Stimulated activated CD8-positive, alpha-beta memory T cell treated with anti-CD3 and anti-CD28 coated beads, Interleukin-15, amount 100 ng/mL, for 48 hours (primary cell): ENCODE measurements at places on chromosomes 5 and 9.

GRCh38 chr5:51997500-51997899 is 614.3 kb downstream of the ISL1 start:
- DNase-seq, result no peak

DNA sequence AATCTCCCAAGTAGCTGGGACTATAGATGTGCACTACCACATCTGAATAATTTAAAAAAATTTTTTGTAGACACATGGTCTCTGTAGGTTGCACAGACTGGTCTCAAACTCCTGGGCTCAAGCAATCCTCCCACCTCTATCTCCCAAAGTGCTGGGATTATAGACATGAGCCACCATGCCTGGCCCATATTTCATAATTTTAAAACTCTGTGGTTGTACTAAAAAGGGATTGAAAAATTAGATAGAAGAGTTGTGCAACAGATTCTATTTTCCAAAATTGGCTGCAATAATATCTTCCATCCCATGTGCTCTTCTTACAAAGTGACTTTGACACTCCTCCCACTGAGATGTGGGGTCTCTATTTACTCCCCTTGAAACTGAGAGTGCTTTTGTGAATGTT is 7.6 kb upstream of the UHRF2 start:
- no peak for DNase-seq

DNA sequence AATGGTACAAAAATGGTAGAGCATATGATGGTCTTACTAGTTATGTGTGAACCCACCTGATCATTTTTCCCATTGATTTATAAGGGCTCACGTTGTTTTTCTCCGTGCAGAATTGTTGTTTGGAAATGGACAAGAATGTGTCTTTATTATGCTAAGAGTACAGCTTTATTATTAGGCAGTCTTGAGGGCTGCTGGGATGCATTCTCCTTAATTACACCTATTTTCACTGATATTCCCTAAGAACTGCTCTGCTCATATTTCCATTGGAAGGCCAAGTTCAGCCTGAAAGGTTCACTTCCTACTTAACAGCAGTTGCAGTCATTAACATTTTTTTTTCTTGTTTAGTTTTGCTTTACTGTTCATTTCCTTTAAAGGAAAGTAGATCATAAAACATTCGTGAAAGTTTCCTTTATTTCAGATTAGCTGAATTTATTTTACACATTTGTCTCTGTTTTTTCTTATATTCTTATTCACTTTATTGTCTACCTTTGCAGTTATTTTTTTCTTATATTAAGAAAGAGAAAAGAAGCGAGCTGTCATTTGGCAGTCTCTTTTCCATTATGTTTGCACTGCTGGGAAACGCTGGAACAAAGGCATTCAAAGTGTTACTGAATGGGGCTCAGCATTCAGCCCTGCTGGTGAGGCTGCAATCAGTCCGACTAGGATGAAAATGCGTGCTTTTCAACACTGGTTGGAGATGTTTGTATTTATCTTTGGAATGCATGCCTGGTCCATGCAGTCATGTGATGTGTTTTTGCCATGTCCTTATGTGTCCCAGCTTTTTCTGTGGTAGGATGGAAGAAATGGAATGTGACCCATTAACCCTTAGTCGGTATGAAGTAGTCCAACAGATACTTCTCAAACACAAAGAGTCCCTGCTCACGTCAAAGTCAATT is 602.7 kb upstream of the ZNF608 start:
- DNase-seq, result no peak

DNA sequence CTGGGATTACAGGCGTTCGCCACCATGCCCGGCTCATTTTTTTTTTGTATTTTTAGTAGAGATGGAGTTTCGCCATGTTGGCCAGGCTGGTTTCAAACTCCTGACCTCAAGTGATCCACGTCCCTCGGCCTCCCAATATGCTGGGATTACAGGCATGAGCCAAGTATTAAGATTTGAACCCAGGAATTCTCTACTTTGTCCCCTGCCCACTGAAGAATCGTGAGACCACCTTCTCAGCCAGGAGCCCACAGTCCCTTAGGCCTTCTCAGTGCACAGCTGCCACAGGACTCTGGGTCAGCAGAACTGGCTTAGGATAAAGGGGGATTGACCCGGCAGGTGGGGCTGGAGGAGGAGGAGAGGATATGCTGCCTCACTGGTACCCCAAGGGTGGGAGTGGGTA is 13.4 kb downstream of the OLFML2A start:
- DNase-seq, result no peak

DNA sequence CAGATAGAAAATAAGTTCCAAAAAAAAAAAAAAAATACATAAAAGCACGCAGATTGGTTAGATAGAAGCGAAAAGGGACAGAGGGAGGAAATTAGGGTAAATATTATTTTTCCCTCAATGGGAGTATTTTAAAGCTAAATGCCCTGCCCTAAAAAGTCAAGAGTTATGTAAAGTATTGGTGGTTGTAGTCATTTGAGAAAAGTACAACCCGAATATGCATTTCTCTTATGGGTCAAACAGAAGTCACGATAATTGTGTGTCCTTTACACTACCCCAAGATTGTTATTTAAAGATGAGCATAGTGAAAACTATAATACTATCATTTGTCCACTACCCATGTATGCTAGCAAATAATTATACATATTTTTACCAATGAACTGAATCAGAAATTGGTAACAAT is 368.7 kb downstream of the NDUFS4 start:
- DNase-seq, result no peak

DNA sequence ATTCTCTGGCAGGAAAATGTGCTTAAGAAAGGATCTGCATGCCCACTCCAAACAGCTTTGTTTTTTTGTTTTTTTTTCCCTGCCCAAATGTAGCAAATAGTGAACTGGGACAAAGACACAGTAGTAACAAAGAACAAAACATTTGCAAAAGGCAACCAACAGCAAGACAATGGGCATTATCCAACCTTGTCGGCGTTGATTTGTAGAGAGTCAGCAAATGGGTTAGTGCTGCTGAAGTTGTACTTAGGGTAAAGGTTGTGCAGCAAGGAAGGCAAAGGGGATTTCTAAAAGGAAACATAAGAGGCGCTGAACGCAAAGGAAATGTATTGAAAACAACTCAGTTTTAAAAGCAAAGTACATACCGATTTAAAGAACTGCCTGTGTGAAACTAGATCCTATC is 136.2 kb downstream of the MPDZ start:
- no peak for DNase-seq

GRCh38 chr5:1330847-1331831 is 13.8 kb downstream of the CLPTM1L start:
- no peak for DNase-seq

DNA sequence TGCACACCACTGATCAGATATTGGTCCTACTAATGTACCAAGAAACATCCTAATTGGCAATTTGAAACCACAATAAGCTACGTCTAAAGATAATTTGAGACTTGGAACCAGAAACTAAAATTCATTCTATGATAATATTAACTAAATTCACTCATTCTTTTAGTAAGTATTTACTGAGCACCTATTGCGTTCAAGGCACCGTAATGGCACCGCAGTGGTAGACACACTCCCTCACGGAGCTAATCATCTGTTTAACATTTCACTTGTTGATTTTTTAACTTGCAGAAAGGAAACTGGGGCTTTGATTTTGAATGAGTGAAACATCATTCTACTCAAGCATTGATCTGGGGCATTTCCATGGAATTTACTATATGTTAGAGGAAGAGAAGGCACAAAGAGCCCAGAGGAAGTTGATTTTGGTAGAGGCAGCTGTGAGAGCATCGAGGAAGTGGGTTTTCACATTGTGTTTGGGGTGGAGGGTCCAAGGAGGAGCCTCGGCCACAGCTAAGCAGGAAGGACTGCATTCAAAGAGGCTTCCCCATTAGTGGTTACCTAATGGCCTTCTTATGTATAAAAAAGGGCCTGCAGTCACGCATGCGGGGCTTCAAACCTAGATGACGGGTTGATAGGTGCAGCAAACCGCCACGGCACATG is 7.1 kb downstream of the RAPGEF1 start:
- DNase-seq, result no peak

DNA sequence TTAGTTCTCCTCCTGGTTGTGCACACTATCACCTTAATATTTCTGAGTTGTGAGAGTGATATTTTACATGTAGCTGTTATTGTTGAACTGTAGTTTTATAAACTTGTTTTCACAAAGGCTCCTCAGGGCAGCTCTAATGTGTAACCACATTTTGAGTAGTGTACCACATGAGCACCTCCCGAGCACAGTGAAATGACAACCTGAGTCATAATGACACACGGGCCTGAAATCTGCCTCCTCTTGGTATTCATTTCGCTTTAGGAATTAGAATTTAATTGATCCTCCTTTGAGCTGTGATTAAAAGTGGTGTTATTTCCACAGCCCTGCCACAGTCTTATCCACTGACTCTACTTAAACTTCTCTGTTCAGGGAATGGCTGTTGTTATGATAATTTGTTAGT is 7.9 kb downstream of the MTRR start:
- DNase-seq, result no peak

DNA sequence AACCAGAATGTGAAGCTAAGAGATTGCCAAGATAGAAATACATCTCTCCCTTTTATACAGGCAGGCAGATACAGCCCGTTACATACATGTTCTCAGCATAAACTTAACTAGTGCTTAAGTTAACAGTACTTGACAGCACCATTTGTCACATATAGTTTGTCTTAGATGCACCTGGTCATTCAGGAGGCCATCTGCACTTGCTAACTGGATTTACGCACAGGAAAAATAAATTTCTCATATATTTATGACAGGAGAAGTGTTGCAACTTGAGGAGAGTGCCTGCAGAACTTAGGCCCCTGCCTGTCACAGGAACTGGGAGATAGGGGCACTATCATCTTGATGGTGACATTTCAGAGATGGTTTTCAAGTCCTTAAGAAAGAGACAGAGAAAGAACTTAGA is 1462.1 kb upstream of the CDH9 start:
- no peak for DNase-seq

DNA sequence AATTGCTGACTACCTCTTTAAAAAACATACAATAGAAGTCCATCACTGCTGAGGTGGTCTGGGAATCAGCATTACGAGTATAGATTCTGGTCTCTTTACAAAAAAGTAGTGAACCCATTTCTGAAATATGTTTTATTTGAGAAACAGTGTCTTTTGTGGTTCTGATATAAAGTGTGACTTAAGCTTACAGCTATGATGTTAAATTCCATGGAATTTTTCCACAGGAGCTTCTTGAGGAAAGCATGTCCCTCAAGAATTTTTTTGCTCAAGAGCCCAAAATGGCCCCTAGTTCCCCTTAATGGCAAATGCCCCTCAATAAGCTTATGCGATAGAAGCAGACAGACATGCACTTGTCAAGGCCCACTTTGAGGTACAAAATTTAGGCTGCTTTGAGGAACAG is 265.7 kb downstream of the FAM170A start:
- no peak for DNase-seq

DNA sequence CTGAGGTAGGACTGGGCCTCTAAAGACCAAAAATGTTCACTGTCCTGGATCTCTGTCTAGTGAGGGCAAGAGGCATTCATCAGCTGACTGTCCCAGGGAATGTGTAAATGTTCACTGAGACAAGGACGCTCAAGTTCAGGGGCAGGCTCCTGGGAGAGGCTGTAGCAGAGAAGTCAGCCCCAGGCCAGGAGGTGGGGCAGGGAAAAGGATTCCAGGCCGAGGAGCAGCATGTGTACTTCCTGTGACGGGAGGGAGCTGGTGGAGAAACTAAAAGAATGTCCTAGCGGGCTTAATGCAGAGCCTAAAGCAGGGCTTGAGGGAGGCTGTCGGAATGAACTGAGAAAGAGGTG is 205.8 kb downstream of the GABBR2 start:
- no peak for DNase-seq

GRCh38 chr5:40478766-40479165 is 200.9 kb upstream of the PTGER4 start:
- no peak for DNase-seq

GRCh38 chr5:121982893-121983285 is 21.1 kb downstream of the SRFBP1 start:
- no peak for DNase-seq

GRCh38 chr5:73442996-73443627 is 5.5 kb downstream of the FOXD1 start:
- DNase-seq, result no peak

- DNase-seq, result no peak
Observed at GRCh38 chr5:172071309-172071875, 65.0 kb upstream of the FBXW11 start.

GRCh38 chr9:129351642-129352145 is 173.6 kb upstream of the IER5L start:
- DNase-seq, result no peak

DNA sequence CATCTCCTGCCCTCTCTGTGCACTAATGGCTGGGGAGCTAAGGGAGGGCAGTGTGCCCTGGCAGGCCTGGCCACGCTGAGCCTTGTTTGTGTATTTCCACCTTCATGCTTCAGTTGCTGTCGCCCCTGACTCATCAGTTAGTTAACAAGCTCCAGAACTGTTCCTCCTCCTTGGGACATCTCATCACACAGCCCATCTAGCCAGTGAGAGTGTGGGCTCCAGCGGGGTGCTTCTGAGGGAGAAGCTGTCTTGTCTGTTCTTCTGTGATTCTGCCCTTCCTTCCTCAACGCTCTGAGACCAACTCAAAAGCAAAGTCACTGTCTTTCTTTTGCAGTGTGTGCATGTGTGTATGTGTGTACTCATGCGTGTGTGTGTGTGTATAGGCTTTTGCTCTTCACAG is 58.3 kb upstream of the CPEB4 start:
- no peak for DNase-seq

DNA sequence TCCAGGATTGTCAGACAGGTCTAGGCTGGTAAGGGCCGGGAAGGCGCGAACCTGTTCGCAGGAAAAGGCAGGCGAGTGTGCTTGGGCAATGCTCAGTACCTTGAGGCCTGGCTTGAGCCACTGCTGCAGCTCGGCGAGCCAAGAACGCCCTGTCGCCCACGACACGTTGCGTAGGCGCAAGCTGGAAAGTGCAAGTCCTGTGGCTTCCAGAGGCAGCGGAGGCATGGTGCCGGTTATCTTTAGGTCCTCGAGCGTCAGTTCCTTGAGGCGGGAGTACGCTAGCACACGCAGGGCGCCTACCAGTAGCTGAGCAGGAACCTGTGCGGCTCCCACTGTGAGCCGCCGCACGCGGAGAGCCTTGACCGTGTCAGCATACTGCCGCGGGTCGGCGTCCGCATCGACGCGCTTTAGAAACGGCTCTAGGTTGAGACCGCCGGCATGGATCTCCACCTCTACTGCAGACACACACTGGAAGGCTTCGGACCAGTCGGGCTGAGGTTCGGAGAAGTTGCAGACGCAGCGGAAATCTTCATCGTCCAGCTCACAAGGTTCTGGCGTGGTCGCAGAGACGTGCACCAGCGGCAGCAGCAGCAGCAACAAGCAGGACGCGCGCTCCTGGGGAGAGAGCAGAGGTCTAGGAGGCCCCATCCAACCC is 482 bp downstream of the CD14 start:
- DNase-seq, result peak; percentile 29

GRCh38 chr5:94849821-94850736 is 231.6 kb downstream of the SLF1 start:
- no peak for DNase-seq

GRCh38 chr9:75039801-75040200 is 11.7 kb upstream of the CARNMT1 start:
- no peak for DNase-seq

GRCh38 chr9:130806327-130806716 is 28.7 kb upstream of the ABL1 start:
- DNase-seq, result no peak
